ENCODE measurements at places on chromosomes 16 and 17. TPM values are rescaled to one million over a fixed set of nuclear protein-coding genes. Genes with fewer than 3 reads are reported as not detected.

The SRL gene
- 0.03 TPM for total RNA-seq

The HEATR9 gene
- not detected for total RNA-seq

The CYGB gene
- total RNA-seq = 14.0 TPM

DNA sequence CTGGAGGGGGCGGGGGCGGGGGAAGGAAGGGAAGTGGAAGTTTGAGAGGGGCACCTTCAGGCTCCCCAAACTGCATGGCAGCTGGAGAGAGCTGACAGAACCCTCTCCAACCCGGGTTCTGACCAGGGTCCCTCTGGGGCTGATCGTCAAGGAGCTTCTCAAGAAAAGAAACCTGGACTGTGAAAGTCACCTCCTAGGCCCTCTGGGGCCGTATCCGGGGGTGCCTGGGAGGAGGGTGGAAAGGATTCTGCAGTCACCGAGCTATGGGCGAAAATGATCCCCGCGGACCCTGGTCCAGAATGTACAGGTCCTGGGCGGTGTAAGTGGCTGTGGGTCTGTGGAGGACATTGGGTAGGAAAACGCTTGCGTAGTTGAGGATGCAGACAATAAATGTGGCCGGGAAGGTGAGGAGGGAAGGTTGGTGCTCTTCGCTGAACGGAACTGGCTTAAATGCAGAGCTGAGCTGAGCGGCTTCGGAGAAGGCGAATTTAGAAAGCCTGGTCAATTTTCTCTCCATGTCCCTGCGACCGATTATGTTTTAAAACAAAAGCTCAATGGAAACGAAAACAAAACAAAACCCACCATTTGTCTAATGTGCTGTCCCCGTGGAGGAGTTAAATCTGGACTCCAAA lies 3.6 kb upstream of the LHX1 start:
- no peak for DNase-seq

GRCh38 chr17:76582660-76583059 lies 3.0 kb downstream of the ST6GALNAC2 start:
- no peak for DNase-seq

Measured in MG63 (cell line).